ENCODE measurements at places on chromosomes 12 and 14.

- DNase-seq = no peak
Measured at GRCh38 chr12:115758877-115759620, 518.4 kb downstream of the MED13L start.

- DNase-seq = no peak
Measured at GRCh38 chr12:12202105-12202504, 64.7 kb downstream of the LRP6 start.

DNA sequence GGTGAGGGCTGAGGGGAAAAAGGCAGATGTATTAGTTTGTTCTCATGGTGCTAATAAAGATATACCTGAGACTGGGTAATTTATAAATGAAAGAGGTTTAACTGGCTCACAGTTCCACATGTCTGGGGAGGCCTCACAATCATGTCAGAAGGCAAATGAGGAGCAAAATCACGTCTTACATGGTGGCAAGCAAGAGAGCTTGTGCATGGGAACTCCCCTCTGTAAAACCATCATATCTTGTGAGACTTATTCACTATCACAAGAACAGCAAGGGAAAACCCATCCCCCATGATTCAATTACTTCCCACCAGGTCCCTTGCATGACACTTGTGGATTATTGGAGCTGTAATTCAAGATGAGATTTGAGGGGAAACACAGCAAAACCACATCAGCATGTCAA lies 1220.9 kb downstream of the GALC start:
- DNase-seq = no peak

GRCh38 chr12:52217223-52217622 lies 15.8 kb upstream of the KRT7 start:
- DNase-seq = peak; percentile 30

- no peak for DNase-seq
Measured at GRCh38 chr12:54940727-54941315, 43.7 kb downstream of the TESPA1 start.

DNA sequence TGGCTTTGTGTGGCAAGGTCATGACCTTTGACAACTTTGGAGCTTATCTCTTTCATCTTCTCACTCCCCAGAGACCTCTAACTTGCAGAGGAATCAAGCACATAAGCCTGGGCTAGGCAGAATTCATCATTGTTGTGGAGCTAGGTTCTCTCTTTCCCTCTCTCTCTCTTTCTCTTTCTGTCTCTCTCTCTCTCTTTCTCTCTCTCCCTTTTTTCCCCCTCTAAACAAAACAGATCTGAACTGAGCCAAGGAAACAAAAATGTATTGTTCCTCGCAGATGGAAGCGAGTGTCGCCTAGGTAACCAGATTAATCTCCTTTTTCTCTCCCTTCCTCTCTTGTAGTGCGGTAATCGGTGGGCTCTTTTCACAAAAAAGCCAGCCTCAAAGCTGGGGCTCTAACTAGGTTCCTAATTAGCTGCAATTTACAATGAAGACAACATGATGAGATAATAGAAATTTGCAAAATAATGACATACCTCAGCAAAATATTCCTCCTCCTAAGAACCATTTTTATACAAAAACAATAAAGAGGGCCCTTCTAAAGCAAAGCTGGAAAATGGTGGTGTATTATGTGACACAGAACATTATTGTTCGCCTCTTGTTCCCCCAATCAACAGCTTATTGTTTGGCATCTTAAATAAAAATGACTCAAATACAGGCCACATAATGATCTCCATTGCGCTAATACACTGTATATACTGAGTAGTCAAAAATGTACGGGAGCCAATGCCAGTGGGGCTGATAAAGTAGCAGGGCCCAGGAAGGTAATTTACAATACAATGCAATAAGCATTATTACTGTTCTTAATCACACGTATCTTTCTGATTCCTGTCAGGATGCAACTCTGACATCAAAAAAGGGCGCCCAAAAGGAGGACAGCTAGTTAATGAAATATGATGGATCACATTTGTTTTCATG lies 65.7 kb upstream of the SOX5 start:
- no peak for DNase-seq

DNA sequence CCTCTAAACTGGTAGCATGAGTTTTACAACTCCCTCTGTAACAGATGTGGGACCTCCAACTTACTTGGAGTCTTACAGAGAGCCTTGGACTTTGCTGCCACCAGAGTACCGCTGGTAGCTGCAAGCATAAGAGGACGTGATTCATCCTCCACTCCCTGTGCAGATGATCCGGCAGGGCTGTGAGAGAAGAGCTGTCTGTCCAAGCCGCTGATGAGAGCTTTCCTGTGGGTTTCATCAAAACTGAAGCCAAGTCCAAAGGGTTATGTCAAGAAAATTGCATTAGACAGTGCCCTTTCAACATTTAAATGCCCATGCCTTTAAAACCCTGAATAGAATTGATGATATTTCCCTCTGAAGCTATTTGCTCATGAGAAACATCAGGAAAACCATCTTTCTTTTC lies 85.8 kb downstream of the LLPH start:
- no peak for DNase-seq

GRCh38 chr12:28192125-28192524 lies 1.9 kb downstream of the CCDC91 start:
- DNase-seq = no peak

- DNase-seq = no peak
Measured at GRCh38 chr12:3246253-3246652, 169.1 kb downstream of the TSPAN9 start.

DNA sequence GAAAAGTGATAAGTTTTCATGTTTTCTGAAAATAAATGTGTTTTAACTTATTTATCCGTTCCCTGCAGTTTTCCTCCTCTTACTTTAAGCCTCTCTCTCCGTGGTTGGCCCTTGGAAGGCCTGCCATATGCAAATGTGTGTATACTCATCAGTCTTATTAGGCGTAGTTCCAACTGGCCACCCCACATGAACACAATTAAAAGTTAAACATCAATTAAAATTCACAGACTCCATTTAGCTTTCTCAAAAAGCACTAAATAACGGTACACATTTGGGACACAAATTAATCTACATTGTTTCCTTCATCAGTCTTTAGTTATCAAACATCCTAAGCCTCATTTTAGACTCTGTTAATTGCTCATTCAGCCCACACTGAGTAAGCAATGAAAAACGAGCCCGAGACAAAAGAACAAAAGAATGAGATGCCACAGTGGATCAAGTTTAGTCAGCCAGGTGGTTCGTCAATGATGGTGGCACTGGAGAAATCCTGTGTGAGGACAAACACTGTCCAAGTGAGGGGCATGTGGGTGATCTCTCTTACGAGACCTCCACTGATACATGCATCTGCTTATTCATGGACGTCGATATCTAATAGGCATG lies 76.0 kb upstream of the TMCC3 start:
- no peak for DNase-seq

DNA sequence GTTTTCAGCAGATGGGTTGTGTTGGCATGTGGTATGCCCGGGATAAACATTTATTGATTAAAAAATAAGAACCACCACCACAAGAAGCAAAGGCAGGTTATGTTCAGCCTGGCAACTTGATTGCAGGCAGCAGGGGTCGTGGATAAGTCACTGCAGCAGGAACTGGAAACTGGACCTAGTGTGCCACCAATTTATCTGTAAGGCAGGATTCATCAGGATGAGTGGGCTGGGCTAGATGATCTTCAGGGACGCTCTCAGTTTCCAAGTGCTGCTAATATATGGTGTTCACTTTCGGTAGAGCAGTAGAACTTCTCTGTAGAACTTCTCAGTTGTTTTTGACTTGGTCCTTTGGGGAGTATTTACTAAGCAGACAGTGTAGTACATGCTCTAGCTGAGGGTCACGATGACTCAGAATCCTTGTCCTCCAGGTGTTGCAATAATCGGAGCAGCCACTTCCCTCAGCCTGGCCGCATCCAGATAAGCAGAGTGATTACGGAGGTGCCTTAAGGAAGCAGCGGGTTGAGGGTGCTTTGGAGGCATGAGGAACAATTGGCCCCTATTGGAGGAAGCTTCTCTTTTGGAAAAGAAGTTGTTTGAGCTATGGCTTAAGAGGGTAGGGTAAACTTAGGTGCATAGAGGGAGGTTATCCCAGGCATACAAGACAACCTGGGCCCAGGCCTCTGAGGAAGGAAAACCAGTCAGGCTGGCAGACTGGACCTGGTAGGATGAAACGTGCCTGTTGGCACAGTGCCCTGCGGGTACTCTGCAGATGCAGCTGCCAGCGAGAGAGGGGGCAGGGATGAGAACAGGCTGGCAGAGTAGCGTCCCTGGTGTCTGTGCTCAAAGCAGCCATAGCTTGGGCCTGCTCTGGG lies 104.0 kb downstream of the GPR135 start:
- DNase-seq = peak; percentile 48

DNA sequence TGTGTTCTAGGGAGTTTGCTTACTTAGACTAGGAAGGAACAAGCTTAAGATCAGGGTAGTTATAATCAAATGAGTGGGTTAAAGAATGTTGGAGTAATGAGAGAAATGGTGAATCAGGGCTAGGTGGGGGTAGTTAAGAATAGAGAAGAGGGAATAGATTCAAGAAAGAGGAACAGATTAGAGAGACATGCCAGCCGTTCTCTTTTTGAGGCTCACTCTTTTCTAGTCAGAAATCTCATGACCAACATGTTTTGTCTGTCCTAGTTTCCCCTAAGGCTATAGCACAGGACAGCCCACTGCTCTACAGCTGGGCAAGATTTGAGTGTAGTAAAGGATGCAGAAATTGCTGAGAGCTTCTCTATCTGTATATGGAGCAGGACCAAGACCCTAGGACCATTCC lies 258.4 kb downstream of the AKAP6 start:
- no peak for DNase-seq

DNA sequence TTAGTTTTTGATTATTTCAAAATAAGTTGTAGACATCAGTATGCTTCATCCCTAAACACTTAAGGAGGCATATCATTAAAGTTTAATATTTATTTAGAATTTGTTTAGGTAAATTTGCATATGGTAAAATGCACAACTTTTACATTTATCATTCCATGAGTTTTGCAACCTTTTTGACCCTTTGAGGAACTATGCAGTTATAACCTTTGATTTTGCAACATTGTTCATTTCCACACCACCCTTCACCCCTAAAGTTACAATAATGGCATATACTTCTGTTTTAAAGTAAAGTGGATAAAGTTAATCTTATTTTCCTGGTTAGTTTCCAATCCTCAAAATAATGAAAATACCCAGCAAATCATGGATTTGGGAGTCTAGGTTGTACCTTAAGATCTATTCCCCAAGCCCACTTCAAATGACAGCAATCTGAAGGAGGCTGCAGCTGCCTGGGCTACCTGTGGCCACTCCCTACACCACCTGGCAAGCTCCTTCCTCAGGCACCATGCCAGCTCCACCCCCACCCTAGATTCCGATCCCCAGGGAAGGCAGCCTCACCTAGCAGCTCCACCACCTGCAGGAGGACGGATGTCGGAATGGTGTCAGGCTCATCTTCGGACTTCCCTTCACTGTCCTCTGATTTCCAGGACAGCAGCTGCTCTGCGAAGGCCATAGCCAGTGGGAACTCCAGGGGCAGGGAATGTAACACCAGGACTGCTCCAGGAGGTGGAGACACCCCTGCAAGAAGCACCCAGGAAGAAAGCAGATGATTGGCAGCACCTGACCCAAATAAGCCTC lies 65.1 kb downstream of the TRAFD1 start:
- DNase-seq = no peak

DNA sequence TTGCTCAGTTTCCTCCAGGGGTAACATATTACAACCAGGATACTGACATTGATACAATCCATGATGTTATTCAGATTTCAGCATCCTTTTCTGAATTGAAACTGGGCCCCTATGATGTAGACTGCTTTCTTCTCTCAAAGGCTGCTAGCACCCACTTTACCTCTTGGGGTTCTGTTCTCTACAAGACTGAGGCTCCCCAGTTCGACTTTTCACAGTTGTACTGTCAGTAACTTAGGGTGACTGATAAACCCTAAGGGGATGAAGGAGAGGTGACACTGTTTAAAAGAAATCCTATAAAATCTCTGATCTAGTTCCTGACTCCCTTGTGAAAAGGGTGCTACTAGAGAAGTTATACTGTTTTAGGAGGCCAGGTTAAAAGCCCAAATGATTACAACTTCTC lies 818 bp downstream of the VPS33A start:
- DNase-seq = no peak

GRCh38 chr14:76654573-76655108 lies 106.6 kb upstream of the VASH1 start:
- DNase-seq = no peak

DNA sequence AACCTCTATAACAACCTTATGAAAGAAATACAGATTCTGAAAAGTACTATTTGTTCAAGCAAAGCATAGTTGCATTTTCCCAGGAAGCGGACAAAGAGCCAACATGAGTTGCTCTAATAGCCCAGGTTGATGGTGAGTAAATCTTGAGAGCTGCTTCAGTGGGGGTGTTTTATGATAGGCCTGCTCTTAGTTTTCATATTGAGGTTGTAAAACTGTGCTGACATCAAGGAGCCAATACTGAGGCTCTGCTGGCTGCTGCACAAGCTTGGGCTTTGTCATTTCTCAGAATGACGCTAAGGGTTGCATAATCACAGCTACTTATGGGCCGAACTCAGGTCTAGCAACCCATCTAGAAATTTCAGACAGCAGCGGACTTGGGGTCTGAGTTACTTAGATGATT lies 11.5 kb downstream of the TBC1D30 start:
- DNase-seq = no peak

GRCh38 chr12:85072826-85073225 lies 36.7 kb downstream of the LRRIQ1 start:
- no peak for DNase-seq

- DNase-seq = no peak
Measured at GRCh38 chr14:77622366-77622961, 6.0 kb upstream of the SPTLC2 start.

DNA sequence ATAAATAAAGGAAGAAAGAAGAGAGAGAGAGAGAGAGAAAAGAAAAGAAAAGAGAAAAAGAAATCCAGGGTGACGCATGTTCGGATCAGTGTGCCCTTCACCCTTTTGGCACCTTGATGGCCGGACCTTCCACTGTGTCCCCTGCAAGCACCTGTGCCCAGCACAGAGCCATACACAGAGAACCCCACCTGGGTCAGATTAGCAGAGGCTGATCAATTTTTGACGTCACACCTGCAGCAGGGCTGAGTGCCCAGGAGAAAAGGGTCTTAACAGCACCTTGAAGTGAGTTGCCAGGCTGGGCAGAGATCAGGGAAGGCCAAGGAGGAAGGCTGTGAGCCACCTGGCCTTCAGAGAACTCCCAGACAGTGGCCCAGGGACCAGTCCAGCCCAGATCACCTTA lies 114.4 kb downstream of the CALM1 start:
- no peak for DNase-seq

DNA sequence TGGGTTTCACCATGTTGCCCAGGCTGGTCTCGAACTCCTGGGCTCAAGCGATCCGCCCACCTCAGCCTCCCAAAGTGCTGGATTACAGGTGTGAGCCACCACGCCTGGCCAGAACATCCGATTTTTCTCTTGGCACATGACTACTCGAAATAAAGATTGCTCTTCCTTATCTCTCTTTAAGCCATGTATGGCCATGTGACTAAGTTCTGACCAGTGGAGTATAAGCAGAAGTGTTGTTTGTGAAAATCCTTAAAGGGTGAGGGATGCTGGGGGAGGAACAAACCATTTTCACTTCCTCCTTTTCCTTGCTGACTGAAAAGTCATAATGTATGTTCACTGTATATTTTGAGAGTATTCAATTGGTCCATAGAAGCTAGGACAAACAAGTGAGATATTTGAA lies 50.7 kb upstream of the ATF7IP start:
- no peak for DNase-seq
